ENCODE measurements at places on chromosomes 5 and 9.

GRCh38 chr5:133627180-133627579 is 14.8 kb upstream of the FSTL4 start:
- no peak for DNase-seq

GRCh38 chr5:143887903-143888665 is 76.1 kb downstream of the HMHB1 start:
- no peak for DNase-seq

DNA sequence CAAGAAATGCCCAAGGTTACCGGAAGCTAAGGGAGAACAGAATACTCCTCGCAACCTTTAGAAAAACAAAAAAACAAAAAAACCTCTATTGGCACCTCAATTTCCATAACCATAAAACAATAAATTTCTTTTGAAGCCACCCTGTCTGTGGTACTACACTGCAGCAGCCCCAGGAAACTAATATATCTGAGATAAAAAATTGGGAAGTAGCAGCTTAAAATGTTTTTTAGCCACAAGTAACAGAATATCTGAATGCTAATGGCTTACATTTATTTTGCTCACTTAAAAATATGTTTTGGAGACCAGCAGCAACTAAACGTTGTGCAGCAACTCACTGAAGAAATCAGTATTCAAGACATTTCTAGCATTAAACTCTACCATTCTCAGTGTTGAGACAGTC is 969.6 kb downstream of the DNAH5 start:
- DNase-seq, result no peak

GRCh38 chr5:176754376-176754973 is 55.9 kb upstream of the UNC5A start:
- no peak for DNase-seq

GRCh38 chr5:134649163-134649835 is 714 bp downstream of the SEC24A start:
- DNase-seq, result no peak

GRCh38 chr9:69089082-69089481 is 53.5 kb downstream of the FXN start:
- no peak for DNase-seq

DNA sequence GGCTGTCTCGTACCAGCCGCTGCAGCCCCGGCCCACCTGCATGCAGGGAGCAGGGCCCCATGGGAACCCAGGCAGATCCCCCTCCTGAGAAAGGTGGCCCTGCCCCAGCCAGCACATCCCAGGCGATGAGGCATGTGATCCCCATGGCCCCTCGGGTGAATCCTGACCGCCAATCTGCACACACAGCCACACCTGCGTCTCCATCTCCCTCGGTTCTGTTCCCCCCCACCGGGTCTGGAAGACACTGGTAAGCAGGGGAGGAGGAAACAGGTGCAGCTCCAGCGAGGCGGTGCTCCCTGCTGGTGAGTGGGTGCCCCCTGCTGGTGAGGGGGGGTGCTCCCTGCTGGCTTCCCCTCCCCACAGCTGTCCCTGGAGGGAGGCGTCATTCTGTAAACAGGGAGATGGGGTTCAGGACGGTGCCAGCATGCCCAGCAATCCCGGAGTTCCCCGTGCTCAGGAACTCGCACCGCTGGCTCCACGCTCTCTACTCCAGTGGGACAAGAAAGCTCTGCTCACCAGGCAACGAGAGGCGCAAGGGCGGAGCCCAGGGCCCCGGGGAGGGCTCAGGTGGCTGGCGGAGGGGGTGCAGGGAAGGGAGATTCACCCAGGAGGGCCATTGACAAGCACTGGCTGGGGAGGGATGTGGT is 28.4 kb upstream of the SLC12A7 start:
- DNase-seq, result no peak

DNA sequence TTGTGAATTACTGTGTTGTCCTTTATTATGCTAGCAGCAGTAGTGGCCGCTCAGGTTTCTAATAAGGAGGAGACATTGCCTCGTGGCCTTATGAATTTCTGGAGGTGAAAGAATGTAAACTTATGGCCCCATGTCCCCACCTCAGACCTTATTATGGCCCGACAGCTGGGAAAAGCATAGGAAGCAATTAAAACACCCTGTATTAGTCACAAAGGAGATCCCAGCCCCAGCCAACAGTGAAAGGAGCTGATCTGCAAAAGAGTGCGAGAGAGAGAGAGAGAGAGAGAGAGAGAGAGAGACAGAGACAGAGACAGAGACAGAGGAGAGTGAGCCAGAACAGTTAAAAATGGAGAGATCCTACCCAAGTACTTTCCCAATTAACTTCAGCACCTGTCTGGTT is 269.3 kb downstream of the DMRT2 start:
- DNase-seq, result no peak

DNA sequence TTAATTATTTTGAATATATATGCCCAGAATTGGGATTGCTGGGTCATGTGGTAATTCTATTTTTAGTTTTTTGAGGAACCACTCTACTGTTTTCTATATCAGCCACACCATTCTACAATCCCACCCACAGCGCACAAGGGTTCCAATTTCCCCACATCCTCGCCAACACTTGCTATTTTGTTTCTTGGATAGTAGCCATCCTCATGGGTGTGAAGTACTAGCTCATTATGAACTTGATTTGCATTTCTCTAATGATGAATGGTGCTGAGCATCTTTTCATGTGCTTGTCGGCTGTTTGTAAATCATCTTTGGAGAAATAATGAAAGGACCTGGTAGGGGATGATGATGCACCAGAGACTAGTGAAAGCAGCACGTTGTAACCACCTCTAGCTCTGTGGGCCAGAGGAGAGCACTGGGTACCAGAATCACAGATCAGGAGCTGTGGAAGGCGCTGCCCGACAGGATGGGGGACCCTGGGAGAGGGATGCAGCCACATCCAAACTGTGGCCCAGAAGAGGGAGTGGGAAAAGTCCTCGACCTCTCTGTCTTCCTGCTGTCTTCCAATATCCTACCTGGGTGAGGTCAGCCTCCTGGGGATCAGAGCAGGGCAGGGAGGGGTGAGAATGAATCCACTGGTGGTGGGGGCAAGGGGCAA is 155.4 kb downstream of the RGS3 start:
- no peak for DNase-seq

DNA sequence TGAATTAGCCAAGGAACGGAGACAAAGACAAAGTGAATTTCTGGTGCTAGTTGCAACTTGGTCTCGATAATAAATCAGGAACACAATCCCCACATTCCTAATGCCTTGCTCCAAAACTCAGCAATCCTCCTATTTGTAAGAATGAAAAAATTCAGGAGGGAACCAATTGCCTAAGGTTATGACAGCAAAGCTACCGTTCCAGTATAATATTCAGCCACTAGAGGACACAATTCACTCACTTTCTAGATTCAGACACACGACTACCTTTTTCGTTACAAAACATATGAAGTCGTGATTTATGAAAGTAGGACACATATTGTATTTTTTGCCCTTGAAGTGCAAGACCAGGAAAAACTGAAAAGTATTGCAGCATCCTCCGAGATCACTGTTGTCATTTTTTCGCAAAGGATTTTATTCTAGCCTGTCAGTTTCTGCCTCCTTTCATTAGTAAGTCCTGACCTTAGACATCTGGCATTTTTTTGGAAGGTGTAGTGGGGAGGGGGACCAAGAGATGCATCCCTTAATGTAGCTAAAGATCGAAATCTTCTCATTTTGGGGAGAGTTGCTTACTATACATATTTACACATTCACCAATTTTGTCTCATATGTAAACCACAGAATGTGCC is 133.1 kb downstream of the DOCK8 start:
- no peak for DNase-seq

- no peak for DNase-seq
Observed at GRCh38 chr5:34667705-34668104, 11.6 kb downstream of the RAI14 start.

DNA sequence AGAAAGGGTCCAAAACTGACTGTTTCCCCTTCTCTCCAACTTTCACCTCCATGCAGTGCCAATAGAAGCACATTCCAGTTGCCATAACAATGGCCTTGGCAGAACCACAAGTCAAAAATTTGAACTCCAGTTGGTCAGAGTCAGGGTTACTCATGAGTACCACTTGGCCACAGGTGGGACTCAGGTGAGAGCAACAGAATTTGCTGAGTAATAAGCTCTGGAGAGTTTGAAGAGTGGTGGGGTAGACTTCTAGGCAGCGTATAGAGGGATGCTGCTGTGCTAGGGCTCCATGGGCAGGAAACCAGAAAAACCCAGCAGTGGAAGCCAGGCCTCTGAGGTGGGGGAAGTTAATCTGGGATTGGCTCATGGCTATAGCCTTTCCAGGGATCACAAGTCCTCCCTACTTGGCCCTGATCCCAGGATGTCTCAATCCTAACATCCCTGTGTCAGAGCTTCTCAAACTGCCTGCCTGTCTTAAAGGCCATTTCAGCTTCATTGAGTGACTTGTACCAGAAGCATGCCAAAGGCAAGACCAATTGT is 30.2 kb downstream of the SNX18 start:
- no peak for DNase-seq

GRCh38 chr9:116370556-116370955 is 217.0 kb downstream of the PAPPA start:
- no peak for DNase-seq

DNA sequence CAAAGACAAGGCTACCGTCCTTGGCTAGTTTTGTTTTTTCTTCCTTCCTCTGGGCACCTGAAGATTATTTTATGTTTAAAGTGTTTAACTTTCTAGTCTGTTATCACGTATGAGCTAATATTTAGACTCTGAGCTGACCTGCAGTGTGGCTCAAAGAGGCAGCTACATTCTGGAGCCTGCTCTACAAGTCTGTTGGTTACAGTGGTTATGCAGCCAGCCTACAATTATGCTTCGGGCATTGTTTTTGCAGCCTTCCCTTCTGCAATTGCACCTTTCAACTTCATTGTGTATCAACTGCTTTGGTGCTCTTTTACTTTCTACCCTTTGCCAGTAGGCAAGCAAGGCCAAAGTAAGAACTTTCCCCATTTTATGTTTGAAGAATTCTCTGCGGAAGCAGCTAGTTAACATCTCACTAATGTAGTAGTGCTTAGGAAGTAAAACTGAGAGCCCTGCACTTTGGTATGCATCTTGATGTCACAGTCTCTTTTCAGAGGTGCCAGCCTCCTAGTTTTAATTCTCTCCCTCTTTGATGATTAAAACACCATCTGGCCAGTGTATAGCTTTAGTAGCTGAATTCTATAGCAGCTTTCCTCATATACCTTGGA is 322.1 kb downstream of the FAM170A start:
- DNase-seq, result no peak

GRCh38 chr9:122287214-122287720 is 22.6 kb downstream of the MRRF start:
- no peak for DNase-seq

DNA sequence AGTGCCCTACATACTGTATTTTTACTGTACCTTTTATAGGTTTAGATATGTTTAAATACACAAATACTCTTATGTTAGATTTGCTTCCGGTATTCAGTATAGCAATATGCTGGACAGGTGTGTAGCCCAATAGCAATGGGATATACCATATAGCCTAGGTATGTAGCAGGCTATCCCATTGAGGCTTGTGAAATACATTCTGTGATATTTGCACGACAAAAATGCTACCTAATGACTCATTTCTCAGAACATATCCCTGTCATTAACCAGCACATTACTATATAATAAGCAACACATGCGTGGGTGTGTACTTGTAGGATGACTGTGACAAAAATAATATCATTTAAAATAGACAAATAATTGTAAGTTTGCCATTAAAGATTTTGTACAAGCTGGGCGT is 208.8 kb downstream of the MRPS30 start:
- no peak for DNase-seq

- no peak for DNase-seq
Observed at GRCh38 chr5:540071-540905, 16.0 kb upstream of the SLC9A3 start.

DNA sequence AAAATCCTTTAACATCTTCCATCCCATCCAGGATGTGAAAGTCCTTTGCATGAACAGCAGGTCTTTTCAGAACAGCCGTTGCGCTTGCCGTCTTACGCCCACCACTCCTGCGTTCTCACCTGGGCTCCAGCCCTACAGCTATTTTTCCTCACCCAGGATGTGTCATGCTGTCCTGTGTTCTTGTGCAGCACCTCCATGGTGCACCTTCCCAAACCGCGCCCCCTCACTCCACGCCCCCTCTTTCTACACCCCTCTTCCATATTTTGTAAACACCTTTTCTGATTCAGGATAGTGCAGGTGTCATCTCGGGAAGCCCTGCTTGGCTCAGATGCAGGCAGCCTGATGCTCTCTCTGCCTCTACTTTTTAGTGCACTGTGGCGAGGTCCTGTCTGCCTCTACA is 18.4 kb downstream of the CAMK4 start:
- DNase-seq, result no peak

DNA sequence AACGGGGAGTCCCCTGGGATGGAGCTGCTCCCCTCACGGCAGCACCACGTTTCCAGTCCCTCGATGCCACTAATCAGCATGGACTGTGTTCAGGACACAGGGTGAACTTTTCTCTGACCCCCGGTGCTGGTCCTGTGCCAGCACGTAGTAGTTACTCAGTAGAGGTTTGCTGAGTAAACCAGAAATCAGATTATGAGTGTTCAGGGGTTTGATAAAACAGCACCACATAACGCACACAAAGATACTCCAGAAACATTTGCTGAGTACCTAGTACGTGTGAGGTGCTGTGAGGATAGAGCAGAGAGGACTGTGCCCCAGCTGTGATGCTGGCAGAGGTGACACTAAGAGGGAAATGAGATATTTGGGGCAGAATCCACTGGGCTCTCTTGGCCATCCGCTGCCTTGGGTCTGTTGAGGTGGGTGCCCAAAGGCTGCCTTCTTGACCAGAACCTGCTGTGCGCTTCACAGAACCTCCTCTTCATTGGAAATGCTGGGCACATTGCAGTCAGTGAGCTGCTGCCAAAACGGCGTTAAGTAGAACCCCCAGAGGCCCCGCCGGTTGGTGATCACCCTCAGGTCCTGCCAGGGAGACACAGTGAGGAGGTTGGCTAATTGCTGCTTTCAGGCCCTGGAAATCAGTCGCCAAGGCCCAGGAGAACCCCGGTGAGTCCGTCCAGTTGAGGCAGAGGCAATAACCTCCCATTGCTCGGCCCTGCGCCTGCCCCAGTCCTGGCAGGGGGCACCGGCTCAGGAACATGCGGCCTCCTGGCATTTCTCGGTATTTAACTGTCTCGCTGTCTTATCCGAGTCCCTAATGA is 49.4 kb downstream of the NEURL1B start:
- DNase-seq, result no peak

- no peak for DNase-seq
Observed at GRCh38 chr5:6765612-6766525, 52.6 kb downstream of the TENT4A start.

GRCh38 chr5:149022200-149022599 is 40.7 kb downstream of the SH3TC2 start:
- DNase-seq, result no peak

DNA sequence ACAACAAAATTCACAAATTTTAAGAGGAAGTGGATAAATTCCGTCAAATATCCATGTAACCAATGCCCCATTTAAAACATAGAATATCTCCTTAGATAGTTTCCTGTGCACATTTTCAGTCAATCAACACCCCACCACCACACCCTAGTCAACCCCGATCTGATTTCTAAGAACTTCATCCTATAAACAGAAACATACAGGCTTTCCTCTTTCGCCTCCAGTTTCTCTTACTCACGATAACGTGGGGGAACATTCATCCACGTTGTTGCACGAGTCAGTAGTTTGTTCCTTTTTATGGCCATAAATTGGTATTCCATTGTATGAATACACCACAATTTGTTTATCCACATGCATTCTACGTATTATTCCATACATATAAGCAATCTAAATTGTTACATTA is 35.6 kb upstream of the TRIO start:
- DNase-seq, result no peak

- DNase-seq, result no peak
Observed at GRCh38 chr5:167478188-167478587, 813.3 kb upstream of the WWC1 start.

- DNase-seq, result no peak
Observed at GRCh38 chr5:107380654-107381053, 290.1 kb downstream of the EFNA5 start.

- no peak for DNase-seq
Observed at GRCh38 chr5:85263125-85263524, 878.4 kb upstream of the EDIL3 start.

Measured in NCI-H1048 (cell line).